Articular chondrocyte of knee joint (primary cell): ENCODE measurements at places on chromosomes 6 and 20. TPM values are rescaled to one million over a fixed set of nuclear protein-coding genes. Genes with fewer than 3 reads are reported as not detected.

Gene ESR1
- 2.9 and 3.4 TPM in 2 replicates for total RNA-seq

Gene BTN1A1
- total RNA-seq, result not detected in 2 replicates

Gene MCM8
- total RNA-seq, result 5.4 and 6.5 TPM in 2 replicates

Gene CPNE5
- total RNA-seq, result 0.65 and 0.76 TPM in 2 replicates

Gene SOBP
- 9.9 and 10.4 TPM in 2 replicates for total RNA-seq

Gene COL12A1
- 4,371 and 4,738 TPM in 2 replicates for total RNA-seq

Gene HLA-DQB2
- total RNA-seq, result not detected in 2 replicates

Gene NRSN1
- not detected in 2 replicates for total RNA-seq

Gene MOXD1
- 19.5 and 39.2 TPM in 2 replicates for total RNA-seq

Gene AIF1
- total RNA-seq, result not detected in 2 replicates

Gene WFDC13
- not detected in 2 replicates for total RNA-seq

Gene ENPP5
- total RNA-seq, result 0.13 and 0.65 TPM in 2 replicates

Gene ZBTB46
- 3.5 and 4.4 TPM in 2 replicates for total RNA-seq

Gene SLC17A3
- total RNA-seq, result not detected in 2 replicates

Gene LINC00237
- not detected in 2 replicates for total RNA-seq

Gene MUCL3
- not detected in 2 replicates for total RNA-seq

Gene SPEF1
- 0.22 TPM in 1 of 2 replicates, not detected in the other for total RNA-seq

Gene XKR7
- total RNA-seq, result not detected in 2 replicates

Gene HDGFL1
- total RNA-seq, result not detected in 2 replicates

Gene KHDC1
- 3.6 and 4.7 TPM in 2 replicates for total RNA-seq

Gene BPIFB1
- total RNA-seq, result not detected in 2 replicates

Gene PRIM2
- 194 and 219 TPM in 2 replicates for total RNA-seq

Gene RNF217
- 22.6 and 32.8 TPM in 2 replicates for total RNA-seq

Gene PRICKLE4
- 0.65 TPM in 1 of 2 replicates, not detected in the other for total RNA-seq

Gene OOEP
- total RNA-seq, result 0.39 and 0.43 TPM in 2 replicates

Gene TFB1M
- 13.1 and 13.7 TPM in 2 replicates for total RNA-seq

Gene PCK1
- total RNA-seq, result under 0.01 TPM in 1 of 2 replicates, not detected in the other

Gene GCM1
- total RNA-seq, result not detected in 2 replicates

Gene CAPN11
- not detected in 2 replicates for total RNA-seq

Gene TDRD6
- 0.52 and 1.1 TPM in 2 replicates for total RNA-seq

Gene LPA
- not detected in 2 replicates for total RNA-seq

Gene CYP24A1
- 0.26 and 0.43 TPM in 2 replicates for total RNA-seq

Gene C20orf141
- 0.32 TPM in 1 of 2 replicates, not detected in the other for total RNA-seq

Gene SMOC2
- total RNA-seq, result 120 and 164 TPM in 2 replicates

Gene DNMT3B
- 1.8 and 2.0 TPM in 2 replicates for total RNA-seq

Gene C20orf204
- total RNA-seq, result 1.2 and 1.4 TPM in 2 replicates

Gene PRDM13
- not detected in 2 replicates for total RNA-seq

Gene HLA-DMB
- 0.11 TPM in 1 of 2 replicates, not detected in the other for total RNA-seq

Gene RGS17
- 0.65 and 1.1 TPM in 2 replicates for total RNA-seq

Gene CCN5
- total RNA-seq, result 21.1 and 76.7 TPM in 2 replicates

Gene NOTCH4
- total RNA-seq, result 0.65 and 1.1 TPM in 2 replicates

Gene UNC5CL
- 0.11 and 0.26 TPM in 2 replicates for total RNA-seq

Gene VEGFA
- total RNA-seq, result 68.2 and 78.4 TPM in 2 replicates

Gene SIRPB2
- total RNA-seq, result not detected in 2 replicates

Gene VSTM2L
- total RNA-seq, result 1.4 and 1.6 TPM in 2 replicates

Gene MUC21
- not detected in 2 replicates for total RNA-seq

Gene ACSS2
- 32.9 and 39.7 TPM in 2 replicates for total RNA-seq

Gene RBPJL
- total RNA-seq, result not detected in 2 replicates

Gene LY6G6F
- not detected in 2 replicates for total RNA-seq

Gene BMP6
- 4.2 and 12.4 TPM in 2 replicates for total RNA-seq

Gene HLA-F
- total RNA-seq, result 5.0 and 16.4 TPM in 2 replicates

Gene ADGRB3
- total RNA-seq, result 0.11 and 0.13 TPM in 2 replicates
